ENCODE measurements at places on chromosomes 5 and 9.
A peak's percentile ranks its signal among the peaks of the same experiment; 100 is the strongest.

GRCh38 chr9:114028646-114029045 is 49.5 kb downstream of the AMBP start:
- DNase-seq, result no peak

DNA sequence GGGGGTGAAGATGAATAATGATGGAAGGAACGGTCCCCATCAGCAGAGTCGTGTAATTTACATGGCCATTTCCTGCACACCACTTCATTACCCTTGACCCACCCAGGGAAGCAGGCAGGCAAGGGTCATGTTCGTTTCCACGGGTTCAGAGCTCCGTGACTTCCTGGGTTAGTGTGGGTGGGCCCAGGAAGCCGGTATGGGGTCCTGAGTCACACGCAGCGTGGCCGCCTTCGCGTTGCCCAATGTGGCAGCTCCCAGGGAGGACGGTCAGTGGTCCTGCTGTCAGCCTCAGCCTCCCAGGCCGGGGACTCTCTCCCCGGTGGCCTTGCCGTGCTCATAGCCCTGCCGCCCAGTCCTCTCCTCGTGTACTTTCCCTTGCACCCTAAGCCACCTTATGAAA is 5.1 kb upstream of the TERT start:
- no peak for DNase-seq

DNA sequence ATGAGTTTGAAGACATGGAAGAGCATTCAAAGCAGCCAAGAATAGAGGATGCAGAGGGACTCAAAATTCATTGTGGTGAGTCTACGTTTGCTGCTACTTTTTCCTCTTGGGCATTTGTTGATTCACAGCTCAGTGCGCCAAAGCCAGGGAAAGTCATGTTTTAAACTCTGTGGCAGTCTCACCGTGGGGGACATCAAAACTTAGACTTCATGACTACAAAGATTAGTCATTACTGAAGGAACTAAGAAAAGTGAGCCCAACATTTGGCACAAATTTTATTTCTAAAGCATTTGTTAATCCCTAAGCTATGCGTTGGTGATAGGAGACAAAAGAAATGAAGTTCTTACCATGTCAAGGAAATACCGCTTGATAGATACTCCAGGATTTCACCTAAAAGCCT is 73.7 kb upstream of the MTAP start:
- peak; percentile 24 for DNase-seq

DNA sequence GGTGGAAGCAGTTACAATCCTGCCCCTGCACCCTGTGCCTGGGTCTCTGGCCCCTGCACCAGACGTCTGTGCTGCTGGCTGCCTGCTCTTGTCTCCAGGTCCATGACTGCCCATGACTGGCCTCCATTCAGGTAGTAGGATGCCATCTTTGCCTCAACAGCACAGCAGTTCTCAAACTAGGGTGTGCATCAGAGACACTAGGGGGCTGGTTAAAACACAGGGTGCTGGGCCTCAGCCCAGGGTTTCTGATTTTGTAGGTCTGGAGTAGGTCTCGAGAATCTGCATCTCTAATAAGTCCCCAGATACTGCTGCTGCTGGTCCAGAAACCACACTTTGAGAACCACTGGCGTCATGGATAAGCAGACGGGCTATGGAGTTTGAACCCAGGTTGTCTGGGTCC is 24.0 kb downstream of the COL15A1 start:
- no peak for DNase-seq

- no peak for DNase-seq
Measured at GRCh38 chr5:152551061-152551460, 146.0 kb upstream of the NMUR2 start.

DNA sequence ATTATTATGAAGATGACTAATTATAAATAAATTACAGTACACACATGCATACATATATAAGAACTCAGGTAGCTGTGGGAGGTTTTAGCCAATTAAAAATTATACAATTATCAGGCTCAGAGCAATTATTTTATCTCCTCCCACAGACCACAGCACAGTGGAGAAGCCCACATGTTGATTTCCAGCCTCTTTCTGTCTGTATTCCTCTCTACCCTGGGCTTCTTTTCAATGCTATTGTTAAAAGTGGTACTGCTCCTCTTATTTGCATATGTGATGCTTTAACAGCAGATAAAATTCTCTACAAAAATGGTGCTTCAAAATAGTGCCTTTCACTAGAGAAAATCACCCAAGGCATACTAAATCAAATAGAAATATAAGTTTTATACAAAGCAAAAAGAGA is 218.7 kb downstream of the NFIB start:
- DNase-seq, result no peak

DNA sequence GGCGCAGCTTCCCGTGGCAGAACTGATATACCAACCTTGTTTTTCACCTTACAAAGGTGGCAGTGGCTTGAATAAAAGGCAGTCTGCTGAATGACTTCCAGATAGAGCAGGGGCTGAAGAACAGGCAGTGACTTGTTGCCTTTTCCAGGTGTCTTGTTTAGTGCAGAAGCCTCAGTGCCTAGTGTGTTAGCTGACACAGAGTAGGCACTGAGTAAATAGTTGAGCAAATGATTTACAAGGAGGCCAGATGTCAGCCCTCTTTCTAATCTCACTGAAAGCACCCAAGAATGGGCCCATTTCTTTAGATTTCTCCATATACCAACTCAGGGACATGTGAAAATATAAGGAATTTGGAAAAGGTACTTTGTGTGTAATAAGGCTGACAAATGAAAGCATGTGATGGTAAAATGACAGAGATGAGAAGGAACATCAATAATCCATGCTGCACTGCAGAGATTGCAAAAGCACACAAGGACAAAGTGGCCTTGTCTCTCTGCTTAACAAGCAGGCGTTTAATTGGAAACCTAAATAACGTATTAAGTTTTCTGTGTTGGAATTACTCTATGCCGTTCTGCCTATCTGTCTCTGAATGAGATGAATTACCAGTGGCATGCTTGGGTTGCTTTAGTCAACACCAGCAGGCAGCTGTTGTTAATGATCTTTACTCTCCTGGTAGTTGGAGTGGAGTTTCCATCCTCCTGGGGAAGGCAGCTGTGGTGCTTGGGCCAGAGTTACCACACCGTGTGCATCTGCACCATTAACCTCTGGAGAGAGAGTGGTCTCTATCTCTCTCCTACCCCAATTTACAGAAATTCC is 360.1 kb upstream of the C9orf72 start:
- DNase-seq, result no peak

DNA sequence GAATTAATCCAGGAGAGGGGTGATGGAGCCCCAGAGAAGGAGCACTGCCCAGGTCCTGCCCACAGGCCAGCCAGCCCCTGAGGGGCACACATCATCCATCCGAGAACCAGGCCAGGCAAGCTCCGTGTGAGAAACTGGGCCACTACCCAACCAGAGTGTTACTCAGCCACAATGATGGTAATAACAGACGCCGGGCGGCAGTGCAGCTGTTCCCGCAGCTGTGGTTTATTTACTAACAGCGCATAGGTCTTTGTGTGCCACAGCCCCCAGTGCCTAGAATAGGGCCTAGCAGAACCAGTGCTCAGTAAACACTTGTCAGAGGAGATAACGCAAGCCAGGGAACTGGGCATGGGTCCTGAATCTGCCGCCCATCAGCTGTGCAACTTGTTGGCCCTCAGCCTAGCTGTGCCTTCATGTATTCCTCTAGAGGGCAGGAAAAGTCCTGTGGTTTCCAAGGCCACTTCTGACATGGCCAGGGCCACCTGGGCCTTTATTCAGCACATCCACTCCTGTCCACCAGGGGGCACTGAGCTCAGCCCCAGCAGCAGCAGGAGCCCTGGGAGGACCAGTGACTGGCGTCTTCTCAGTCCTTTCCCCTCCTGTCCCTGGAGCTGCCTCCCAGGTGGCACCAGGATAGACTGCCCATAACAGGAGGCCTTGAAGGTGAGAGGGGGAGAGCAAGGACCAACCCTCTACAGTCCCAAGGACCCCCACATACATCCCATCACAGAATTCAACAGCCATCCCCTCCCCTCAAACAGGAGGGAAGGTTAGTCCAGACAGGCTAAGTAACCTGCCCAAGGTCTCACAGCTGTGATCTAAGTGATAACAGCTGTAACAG is 2.1 kb downstream of the MXD3 start:
- peak; percentile 53 for DNase-seq

DNA sequence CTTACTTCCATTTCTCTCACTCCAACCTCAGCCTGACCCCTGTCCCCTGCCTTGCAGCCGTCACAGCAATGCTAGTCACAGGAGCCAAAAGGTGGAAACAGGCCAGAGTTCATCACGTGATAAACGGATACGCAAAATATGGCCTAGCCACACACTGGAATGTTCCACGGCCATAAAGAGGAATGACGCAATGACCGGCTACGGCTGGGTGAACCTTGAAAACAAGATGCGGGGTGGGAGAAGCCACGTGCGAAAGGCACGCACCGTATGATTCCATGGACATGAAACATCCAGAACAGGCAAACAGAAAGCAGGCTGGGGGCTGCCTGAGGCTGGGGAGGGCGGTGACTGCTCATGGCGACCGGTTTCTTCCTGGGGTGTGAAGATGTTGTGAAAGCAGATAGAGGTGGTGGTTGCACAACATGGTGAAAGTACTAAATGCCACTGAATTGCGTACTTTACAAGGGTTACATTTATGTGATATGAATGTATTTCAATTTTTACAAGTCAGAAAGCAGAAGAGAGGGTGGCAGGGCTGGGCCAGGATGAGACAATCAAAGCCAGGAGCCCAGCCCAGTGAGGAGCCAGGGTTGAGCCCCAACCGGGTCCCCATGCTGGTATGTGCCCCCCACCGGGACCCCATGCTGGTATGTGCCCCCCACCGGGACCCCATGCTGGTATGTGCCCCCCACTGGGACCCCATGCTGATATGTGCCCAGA is 117.8 kb upstream of the SARDH start:
- DNase-seq, result peak; percentile 85

- peak; percentile 31 for DNase-seq
Measured at GRCh38 chr9:125074976-125075375, 68.4 kb downstream of the SCAI start.
